Fibroblast of pulmonary artery (primary cell): ENCODE measurements at places on chromosomes 2 and 18.
A peak's percentile ranks its signal among the peaks of the same experiment; 100 is the strongest.

- peak; percentile 91 for DNase-seq
These were observed 11.6 kb upstream of the BOK start for GRCh38 chr2:241546771-241547498.

- DNase-seq: no peak
These were observed 87.9 kb upstream of the PNPT1 start for GRCh38 chr2:55781542-55781941.

DNA sequence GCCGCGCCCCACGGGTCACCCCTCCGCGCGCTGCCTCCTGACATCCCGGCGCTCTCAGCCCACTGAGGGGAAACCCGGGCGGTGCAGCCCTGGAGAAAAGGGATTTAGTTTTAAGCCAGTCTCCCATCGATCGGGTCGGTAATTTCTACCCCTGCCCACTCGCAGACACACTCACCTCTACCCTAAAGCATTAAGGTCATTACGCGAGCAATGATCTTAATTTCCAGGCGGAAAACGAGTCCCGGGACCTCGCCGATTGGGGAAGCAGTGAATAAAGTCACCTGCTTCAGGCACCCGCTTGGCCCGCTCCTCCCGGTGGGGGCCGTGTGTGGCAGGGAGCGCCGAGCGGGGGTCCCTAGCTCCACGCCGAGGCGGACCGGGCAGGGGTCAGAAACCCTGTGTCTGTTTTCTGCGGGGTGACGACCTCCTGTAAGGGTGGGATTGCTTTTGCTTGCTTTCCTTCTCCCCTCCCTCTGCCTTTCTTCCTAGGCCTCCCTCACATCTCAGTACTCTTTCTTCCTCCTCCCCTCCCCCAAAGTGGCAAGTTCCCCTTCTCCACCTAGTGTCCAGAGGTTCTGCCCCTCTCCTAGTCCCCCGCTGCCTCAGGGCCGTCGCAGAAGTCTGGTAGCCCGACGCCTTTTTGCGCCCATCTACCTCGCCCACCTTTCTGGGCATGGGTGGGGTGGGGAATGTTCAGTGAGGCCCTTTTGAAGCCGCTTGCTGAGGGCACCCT is 142.6 kb downstream of the MEIS1 start:
- DNase-seq: no peak

GRCh38 chr2:184780384-184780783 is 182.1 kb downstream of the ZNF804A start:
- DNase-seq: no peak

DNA sequence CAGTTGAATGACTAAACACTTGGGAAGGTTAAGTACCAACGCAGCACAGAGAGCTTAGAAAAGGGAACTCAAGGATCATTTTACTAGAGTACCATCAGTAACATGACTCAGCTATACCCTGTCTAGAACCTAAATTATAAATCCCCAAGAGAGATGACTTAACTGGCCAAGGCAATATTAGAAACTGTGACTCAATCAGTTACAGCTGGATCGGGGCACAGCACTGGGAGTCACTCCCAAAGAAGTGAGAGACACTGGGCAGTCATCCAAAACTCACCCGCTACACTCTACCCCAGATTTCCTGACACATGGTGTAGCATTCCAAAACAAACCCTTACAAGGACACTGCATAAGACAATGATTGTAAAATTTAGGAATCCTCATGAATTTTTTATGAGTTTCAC is 17.7 kb downstream of the IWS1 start:
- DNase-seq: peak; percentile 97

- DNase-seq: no peak
These were observed 31.5 kb downstream of the CXCR4 start for GRCh38 chr2:136086253-136087016.

DNA sequence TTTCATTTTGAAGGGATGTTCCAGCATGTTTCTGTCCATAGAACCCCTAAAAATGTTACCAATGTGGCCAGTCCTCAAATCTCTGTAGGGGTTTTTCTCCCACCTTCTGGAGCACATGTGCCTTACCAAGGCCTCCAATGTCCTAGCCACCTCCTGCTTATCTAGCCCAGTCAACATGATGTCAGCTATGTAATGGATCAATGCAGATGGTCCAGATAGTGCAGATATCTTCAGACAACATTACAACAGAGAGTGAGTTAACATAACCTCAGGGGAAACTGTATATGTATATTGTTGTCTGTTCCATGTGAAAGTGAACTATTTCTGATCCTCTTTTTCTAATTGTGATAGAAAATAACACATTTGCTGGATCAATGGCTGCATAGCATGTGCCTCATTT is 92.7 kb downstream of the MRPS9 start:
- no peak for DNase-seq

GRCh38 chr2:147782141-147782930 is 62.5 kb upstream of the ACVR2A start:
- DNase-seq: peak; percentile 29

- no peak for DNase-seq
These were observed 154.7 kb downstream of the CHST9 start for GRCh38 chr18:27030421-27030820.

DNA sequence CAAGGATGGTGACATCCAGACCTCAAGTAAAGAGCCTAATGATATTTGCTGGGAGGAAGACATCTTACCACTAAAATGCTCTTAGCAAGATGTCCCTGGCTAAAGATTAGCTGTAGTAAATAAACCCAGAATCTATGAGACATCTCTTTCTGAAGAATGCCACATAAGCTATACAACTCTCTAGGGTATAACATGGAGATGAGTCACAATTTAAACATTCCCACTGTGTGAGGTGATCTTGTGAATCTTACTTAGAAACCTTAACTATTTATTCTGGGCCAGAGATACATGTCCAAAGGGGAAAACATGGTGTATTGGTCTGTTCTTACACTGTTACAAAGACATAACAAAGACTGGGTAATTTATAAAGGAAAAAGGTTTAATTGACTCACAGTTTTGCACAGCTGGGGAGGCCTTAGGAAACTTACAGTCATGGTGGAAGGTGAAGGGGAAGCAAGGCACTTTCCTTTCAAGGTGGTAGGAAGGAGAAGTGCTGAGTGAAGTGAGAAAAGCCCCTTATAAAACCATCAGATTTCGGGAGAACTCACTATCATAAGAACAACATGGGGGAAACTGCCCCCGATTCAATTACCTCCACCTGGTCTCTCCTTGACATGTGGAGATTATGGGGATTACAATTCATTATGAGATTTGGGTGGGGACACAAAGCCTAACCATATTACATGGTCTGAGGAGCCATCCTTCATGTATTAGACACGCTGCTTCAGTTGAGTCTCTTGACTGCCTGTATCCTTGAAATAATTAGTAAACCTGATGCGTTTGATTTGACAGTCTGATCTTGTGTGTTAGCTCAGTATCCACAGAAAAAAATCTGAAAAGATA is 17.1 kb downstream of the KRCC1 start:
- DNase-seq: peak; percentile 82
